ENCODE measurements at places on chromosomes 16 and 17. TPM values are rescaled to one million over a fixed set of nuclear protein-coding genes. Genes with fewer than 3 reads are reported as not detected.

TBC1D3I gene
- 2.3 TPM for polyA plus RNA-seq

KRTAP1-1 gene
- not detected for polyA plus RNA-seq

CFDP1 gene
- polyA plus RNA-seq: 89.5 TPM

MRM1 gene
- 3.3 TPM for polyA plus RNA-seq

DHX58 gene
- polyA plus RNA-seq: 5.2 TPM

TSPAN10 gene
- polyA plus RNA-seq: 1.4 TPM

SLC4A1 gene
- polyA plus RNA-seq: 9.4 TPM

OTOP3 gene
- not detected for polyA plus RNA-seq

UNC13D gene
- polyA plus RNA-seq: 7.7 TPM

MYL11 gene
- 8,364 TPM for polyA plus RNA-seq

SLC5A11 gene
- 0.37 TPM for polyA plus RNA-seq

HOXB1 gene
- polyA plus RNA-seq: not detected

POLR3E gene
- polyA plus RNA-seq: 38.9 TPM

CDH15 gene
- 276 TPM for polyA plus RNA-seq

LAT gene
- 2.5 TPM for polyA plus RNA-seq

NEUROD2 gene
- polyA plus RNA-seq: 0.05 TPM

CCL23 gene
- not detected for polyA plus RNA-seq

PIRT gene
- polyA plus RNA-seq: not detected

HYDIN gene
- polyA plus RNA-seq: 1.2 TPM

ZSCAN10 gene
- not detected for polyA plus RNA-seq

DRC7 gene
- polyA plus RNA-seq: not detected

CTRB2 gene
- polyA plus RNA-seq: 0.52 TPM

OR3A3 gene
- not detected for polyA plus RNA-seq

GPR179 gene
- 0.87 TPM for polyA plus RNA-seq

KRTAP4-5 gene
- polyA plus RNA-seq: not detected

TEX19 gene
- polyA plus RNA-seq: 0.10 TPM

TBX21 gene
- 0.34 TPM for polyA plus RNA-seq

SEPTIN12 gene
- not detected for polyA plus RNA-seq

CCL16 gene
- 0.53 TPM for polyA plus RNA-seq

KRTAP1-5 gene
- not detected for polyA plus RNA-seq

PDE6G gene
- polyA plus RNA-seq: 2.8 TPM

KRTAP4-3 gene
- not detected for polyA plus RNA-seq

AGRP gene
- polyA plus RNA-seq: not detected

MRPS23 gene
- 46.0 TPM for polyA plus RNA-seq

ARL5C gene
- polyA plus RNA-seq: not detected

PHF23 gene
- 47.8 TPM for polyA plus RNA-seq

UBB gene
- polyA plus RNA-seq: 1,532 TPM

NOG gene
- 4.4 TPM for polyA plus RNA-seq

SMPD3 gene
- polyA plus RNA-seq: 0.84 TPM

FLYWCH1 gene
- 27.3 TPM for polyA plus RNA-seq

GNGT2 gene
- polyA plus RNA-seq: 1.6 TPM

KRTAP4-4 gene
- not detected for polyA plus RNA-seq

CCL17 gene
- not detected for polyA plus RNA-seq

IGF2BP1 gene
- 13.6 TPM for polyA plus RNA-seq

TAC4 gene
- polyA plus RNA-seq: 1.1 TPM

CHMP6 gene
- 32.1 TPM for polyA plus RNA-seq

ODAD4 gene
- 0.93 TPM for polyA plus RNA-seq

CALCOCO2 gene
- 45.5 TPM for polyA plus RNA-seq

ARL16 gene
- polyA plus RNA-seq: 25.1 TPM

FOXJ1 gene
- 0.10 TPM for polyA plus RNA-seq

TEX14 gene
- 5.1 TPM for polyA plus RNA-seq

ACSM2A gene
- 0.22 TPM for polyA plus RNA-seq

SLC52A1 gene
- 0.14 TPM for polyA plus RNA-seq

MXRA7 gene
- polyA plus RNA-seq: 145 TPM

CTRL gene
- 3.6 TPM for polyA plus RNA-seq

SYNGR3 gene
- polyA plus RNA-seq: 1.4 TPM

ALOX15B gene
- 0.59 TPM for polyA plus RNA-seq

All from muscle of leg (tissue), 16 donors.